Cerebellar cortex (tissue), 1 donor: ENCODE measurements at places on chromosomes 7 and 10.
A peak's percentile ranks its signal among the peaks of the same experiment; 100 is the strongest.

DNA sequence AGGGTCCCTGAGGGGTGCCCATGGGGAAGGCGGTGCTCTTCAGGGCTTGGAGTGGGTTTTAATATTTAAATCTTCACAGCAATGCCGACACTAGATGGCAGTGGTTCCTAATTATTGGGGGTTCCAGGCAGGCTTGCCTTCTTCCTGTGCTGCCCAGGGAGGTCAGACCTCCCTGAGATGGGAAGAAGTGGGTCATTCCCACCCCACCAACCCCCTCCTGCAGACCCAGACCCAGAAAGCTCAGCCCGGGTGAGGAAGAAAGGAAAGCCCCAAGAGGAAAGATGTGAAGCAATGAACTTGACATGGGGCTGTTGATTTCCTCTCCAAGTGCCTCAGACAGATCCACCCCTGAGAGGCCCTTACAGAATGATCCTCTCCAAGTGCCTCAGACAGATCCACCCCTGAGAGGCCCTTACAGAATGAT lies 85.1 kb upstream of the LANCL2 start:
- DNase-seq = peak; percentile 83

DNA sequence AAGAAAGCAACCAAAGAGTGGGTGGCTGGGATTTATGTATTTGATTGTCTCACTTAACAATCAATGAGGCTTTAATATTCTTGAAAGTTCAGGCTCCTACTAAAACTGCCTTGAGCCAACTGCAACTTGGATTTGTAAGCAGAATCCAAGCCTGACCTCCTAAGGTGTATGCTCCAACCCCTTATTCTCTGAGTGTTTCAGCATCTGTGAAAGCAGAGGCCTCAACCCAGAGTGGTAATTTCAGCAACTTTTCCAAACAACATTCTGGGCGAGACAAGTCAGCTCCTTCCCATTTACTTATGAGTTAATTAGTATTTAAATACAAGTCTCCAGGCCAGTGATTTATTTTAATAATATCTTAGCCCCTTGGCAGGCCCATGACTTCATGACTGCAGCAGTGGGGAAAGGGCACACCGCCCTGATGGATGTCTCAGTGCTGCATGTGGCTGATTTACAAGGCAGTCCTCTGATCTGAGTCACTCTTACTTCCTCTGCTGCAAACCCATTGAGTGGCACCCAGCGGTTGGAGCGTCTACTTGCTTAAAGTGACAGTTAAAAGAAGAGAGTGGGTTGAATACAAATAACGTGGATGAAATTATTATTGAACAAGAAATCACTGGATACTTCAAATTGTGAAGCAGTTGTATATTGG lies 209.1 kb downstream of the TRIL start:
- no peak for DNase-seq

DNA sequence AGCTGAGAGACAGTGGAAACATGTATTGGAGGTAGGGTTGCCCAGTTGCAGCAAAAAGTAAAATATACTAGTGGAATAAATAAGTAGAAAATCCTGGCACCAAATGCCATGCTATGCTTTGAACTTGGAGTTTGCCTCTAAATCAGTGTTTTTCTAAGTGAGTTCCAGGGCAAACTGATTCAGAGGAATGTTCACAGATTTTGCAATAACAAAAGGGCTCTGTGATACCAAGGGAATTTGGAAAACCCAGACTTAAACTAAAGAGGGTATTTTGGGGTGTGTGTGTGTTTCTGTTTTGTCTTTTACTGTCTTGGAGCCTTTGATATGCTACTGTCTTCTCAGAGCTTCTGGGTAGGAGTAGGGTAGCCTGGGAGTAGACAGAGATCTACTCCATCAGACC lies 39.9 kb downstream of the SLC26A4 start:
- DNase-seq = no peak

GRCh38 chr10:61964949-61965702 lies 63.6 kb downstream of the ARID5B start:
- no peak for DNase-seq

DNA sequence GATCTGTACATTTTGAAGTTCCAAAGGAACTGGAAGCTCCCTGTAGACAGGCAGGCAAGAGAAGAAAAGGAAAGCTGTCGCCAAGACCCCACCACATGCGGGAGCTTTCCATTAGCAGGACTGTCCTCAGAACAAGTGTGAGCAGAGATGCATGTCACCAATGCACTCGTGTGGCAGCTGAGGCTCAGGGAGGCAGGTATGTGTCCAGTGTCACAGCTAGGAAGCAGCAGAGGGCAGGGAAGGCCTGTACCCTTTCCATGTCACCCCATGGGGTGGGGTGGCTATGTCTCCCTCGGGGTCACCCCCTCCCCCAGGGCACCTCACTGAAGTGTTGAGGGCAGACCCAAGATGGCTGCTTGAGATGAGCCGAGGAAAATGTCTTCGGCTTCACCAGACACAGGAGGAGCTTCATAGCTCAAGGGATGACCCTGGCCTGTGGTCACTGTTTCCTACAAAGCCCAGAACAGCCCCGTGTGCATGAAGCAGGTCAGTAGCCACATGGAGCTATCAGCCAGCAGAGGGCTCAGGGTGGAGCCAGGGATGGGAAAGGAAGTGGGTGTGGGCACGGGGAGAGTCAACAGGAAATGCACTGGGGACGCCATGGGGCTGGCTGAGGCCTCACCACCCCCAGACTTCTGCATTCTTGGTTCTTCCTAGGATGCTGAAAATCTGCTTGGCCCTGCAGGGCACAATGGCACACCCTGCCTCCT lies 96.6 kb downstream of the FAM53B start:
- no peak for DNase-seq

DNA sequence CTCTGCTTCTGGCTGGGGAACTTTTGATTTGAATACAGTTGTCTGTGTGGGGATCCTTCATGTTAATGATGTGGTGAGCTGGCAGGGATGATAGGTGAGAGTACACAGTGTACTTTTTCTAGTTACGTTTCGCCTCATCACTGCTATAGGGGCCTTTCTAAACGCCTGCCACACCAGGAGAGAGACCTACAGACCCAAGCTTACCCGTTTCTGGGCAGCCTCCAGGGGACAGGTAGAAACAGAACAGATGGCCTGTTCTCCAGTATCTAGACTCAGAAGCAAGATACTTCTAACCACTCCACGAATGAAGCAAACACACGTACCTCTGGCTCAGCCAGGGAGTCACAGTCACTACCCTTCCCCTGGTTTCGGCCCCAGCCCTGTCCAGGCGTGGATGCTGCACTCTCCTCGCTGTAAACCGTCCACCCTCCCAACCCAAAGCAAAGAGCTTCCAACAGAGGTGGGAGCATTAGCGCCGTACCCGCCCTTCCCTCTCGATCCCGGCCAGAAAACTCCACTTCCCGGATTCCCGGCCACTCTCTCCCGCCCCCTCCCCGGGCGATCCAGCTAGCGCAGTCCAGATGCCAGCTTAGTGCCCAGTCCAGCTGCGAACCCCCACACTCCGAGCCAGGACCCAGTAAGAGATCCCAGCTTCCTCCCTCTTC lies 1.2 kb downstream of the CCDC6 start:
- DNase-seq = peak; percentile 62

GRCh38 chr7:77786741-77787140 lies 11.5 kb downstream of the TMEM60 start:
- no peak for DNase-seq

DNA sequence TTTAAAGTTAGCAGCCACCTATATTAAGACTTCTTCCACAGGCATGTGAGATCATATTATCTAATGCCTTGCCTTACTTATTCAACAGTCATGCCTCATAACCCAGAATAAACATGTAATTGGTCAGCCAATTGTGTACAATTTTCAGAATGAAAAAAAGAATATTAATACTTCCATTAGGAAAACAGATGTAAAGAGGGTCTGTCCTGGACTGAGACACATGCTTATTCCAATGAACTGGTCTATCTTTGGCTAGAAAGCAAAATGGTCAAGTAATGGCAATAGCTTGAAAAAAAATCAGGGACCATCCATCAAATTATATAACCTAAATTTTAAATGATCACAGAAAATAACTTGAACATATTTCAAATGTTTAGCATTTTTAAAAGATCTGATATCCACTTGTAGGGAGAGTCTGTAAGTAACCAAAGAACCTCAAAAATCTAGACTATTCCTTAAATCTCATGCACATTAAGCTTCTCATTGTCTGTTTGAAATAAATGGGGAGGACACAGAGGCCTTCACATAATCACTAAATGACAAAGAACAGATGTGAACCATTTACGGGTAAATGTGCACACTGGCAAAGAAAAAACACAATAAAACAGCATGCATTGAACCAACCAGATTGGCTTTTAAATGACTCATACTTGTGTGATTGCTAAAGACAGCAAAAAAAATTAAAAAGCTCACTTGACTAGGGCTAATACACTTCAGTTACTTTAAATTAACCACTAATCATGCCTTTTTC lies 568.8 kb upstream of the PCDH15 start:
- no peak for DNase-seq

GRCh38 chr7:32283546-32283945 lies 206.6 kb downstream of the LSM5 start:
- DNase-seq = no peak

DNA sequence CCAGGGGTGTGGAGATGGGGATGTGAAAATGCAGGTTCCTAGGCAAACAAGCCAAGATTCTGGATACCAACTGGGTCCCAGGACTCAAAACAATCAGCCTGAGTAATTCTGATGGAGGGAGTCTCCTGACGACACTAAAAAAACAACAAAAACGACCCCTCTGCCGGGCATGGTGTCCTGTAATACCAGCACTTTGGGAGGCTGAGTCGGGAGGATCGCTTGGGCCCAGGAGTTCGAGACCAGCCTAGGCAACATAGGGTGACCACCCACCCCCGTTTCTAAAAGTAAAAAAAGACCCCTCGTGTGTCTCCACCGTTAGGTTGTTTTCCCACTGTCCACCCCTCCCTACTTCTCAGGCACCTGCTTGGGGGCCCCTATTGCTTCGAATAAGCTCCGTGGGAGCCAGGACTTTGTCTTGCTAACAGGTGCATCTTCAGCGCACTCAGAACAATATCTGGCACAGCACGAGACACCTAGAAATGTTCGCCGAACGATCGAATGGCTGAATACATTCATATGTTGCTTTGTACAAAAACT lies 743 bp upstream of the NRF1 start:
- DNase-seq = no peak
